ENCODE measurements at places on chromosomes 3 and 15. TPM values are rescaled to one million over a fixed set of nuclear protein-coding genes. Genes with fewer than 3 reads are reported as not detected.

MGLL gene
- 26.0 TPM for polyA plus RNA-seq

IL16 gene
- polyA plus RNA-seq = 13.1 TPM

GOLGA8S gene
- polyA plus RNA-seq = 15.5 TPM

TMC3 gene
- 0.26 TPM for polyA plus RNA-seq

LRRC31 gene
- polyA plus RNA-seq = 0.15 TPM

Data from testis (tissue), 5 donors.